ENCODE measurements at places on chromosomes 4 and X.
A peak's percentile ranks its signal among the peaks of the same experiment; 100 is the strongest.

DNA sequence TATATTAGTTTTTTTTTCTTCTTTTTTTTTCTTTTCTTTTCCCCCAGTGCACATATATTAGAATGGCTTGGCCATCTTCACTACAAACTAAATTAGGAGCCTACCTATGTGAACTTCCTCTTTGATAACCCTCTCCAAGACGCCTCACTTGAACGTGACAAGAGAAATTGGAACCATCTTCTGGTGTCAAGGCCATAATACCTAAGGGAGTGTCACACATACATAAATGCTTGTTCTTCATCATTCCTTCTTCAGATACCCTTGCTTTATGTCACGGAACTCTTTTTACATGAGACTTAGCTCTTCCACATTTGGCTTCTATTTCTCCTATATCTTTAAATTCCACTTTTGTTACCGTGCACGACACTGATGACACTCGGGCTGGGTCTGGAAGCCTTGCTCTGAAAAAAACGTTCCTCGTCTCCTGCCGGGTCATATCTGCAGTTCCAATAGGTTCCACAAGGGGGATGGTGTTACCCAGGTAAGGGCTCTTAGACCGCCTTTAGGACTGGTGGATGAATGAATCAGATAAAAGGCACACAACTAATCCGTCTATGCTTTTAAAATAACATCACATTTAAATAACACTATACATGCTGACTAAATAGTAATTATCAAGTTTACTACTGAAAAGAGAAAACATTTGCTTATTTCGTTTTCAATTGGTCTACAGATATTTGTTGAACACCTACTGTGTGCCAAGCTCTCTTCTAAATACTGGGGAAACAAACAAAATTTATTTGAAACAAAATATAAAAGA, 19.9 kb downstream of the DGAT2L6 start:
- DNase-seq = no peak

GRCh38 chrX:132071254-132071653, 48.2 kb downstream of the STK26 start:
- no peak for DNase-seq

DNA sequence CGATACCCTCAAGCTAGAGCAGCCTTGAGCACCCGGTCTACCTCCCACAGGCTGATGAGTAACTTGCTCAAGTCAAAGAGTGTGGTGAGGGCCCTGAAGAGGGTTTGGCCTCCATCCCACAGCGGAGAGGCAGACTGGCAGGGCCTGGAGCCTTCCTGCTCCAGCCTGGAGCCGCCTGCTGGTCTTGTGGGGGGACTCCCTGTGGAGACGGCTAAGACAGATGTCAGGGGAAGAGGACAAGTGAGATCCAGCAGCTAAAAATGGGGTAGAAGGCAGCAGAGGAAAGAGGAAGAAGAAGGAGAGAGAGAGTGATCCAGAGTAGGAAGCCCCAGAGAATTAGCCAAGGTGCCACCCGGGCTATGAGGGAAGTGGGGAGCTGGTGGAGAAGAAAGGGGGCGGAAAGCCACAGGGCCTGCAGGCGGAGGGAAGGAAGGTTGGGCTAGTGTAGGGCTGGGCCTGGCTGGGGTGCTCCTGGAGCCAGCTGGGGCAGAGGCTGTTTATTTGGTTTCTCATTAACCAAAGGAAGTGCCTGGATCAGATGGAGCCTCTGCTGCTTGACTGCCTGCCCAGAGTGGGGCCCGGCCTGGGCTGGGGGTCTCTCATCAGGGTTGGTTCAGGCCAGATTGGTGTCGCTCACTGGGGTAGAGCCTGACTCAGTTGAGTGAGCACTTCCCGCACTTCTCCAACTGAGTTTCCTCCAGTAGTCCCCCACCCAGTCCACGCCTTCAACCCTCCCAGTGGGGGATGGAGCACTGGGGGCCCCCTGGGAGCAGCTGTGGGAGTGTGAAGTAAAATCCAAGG, 14.2 kb downstream of the EFNB1 start:
- DNase-seq = no peak

GRCh38 chr4:2361366-2362265, 56.8 kb downstream of the ZFYVE28 start:
- DNase-seq = no peak

- DNase-seq = no peak
Observed at GRCh38 chrX:136273986-136274385, 22.8 kb upstream of the MAP7D3 start.

DNA sequence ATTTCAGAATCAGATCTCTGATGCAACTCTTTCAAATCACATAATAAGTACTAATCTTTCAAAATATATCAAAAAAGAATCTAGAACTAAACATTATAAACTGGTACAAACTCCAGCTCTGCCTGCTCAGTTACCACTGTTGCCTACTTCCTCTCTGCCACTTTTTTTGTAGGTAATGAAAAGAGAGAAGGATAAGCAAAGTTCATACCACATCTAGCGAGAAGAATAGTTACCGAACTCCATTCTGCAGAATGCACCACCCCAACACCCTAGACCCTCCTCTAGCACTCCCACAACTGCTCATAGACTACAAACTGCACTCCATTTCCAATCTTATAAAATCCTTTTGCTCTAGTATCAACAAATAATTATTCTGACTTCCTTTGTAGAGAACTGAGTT, 19.7 kb upstream of the LRBA start:
- no peak for DNase-seq

GRCh38 chrX:150038986-150039599, 100.8 kb upstream of the EOLA2 start:
- no peak for DNase-seq

- DNase-seq = no peak
Observed at GRCh38 chr4:15402974-15403373, 24.9 kb upstream of the C1QTNF7 start.

DNA sequence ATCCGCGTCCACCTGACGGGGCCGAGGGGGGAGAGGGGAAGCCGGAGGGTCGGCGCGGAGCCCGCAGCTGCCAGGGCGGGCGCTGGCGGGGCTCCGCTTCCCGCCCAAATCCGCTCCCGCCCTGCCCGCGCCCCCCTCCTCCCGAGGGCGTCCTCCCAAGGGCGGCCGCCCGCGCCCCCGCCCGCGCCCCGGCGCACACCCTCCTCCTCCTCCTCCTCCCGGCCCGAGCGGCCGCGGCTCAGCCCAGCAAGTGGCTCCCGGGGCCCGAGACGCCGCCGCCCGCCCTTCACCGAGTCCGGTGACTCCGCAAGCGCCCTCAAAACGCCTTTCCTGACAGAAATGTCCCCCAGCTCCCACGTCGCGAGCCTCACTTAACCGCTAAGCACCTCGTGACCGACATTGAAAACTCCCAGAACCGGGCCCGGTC, 487 bp downstream of the HMGB2 start:
- DNase-seq = peak; percentile 22

DNA sequence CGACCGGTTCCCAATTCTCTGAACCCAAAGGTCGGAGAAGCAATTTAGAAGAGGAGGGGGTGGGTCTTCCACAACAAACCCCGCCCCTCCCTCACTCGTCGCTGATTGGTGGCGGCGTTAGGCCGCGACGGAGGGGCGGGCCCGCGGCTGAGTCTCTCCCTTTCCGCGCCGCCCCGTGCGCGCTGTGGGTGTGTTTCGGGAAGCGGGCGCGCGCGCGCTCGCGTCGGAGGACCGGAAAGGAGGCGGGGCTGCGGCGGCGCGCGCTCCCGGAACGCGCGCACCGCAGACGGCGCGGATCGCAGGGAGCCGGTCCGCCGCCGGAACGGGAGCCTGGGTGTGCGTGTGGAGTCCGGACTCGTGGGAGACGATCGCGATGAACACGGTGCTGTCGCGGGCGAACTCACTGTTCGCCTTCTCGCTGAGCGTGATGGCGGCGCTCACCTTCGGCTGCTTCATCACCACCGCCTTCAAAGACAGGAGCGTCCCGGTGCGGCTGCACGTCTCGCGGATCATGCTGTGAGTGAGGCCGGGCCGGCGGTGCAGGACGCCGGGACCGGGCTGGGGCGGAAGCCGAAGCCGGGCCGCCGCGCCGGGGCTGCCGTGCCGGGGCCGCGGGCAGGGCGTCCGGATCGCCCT, at the start of gene SPCS3:
Gene SPCS3, plus strand, starts transcription at position 263 of the 636 bp plus-strand sequence. Its CDS starts 111 bp downstream, at position 374.
- peak; percentile 73 for DNase-seq

GRCh38 chrX:54980334-54980733, 13.7 kb downstream of the PFKFB1 start:
- DNase-seq = no peak

DNA sequence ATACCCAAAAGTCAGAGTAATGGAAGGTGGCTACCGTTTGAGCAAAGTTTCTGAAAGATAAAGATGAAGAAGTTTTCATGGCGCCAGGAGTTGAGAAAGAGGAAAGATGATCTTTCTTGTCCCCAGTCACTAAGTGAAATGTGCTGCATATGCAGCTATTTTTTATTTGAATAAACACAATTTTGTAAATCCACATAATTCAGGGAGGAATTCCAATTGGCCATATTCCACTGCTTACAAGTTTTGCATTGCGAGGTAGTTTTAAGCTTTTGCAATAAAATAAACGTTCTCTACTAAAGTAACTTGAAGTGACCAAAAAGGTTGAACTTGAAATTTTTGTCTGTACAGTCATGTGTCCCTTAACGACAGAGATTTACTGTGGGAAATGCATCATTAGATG, 139.3 kb upstream of the VCX2 start:
- DNase-seq = no peak

GRCh38 chr4:46270986-46271596, 118.8 kb downstream of the GABRA2 start:
- DNase-seq = no peak

DNA sequence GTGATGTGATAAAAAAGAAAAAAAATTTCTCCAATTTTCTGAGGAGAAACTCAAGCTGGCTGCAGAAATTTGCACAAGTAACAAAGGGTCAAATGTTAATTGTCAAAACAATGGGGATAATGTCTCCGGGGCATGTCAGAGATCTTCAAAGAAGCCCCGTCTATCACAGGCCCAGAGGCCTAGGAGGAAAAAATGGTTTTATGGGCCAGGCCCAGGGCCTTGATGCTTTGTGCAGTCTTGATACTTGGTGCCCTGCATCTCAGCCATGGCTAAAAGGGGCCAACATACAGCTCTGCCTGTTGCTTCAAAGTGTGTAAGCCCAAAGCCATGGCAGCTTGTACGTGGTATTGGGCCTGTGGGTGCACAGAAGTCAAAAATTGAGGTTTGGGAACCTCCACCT, 961.0 kb downstream of the FAM133A start:
- no peak for DNase-seq

GRCh38 chr4:6474053-6474568, 1.7 kb upstream of the PPP2R2C start:
- no peak for DNase-seq

DNA sequence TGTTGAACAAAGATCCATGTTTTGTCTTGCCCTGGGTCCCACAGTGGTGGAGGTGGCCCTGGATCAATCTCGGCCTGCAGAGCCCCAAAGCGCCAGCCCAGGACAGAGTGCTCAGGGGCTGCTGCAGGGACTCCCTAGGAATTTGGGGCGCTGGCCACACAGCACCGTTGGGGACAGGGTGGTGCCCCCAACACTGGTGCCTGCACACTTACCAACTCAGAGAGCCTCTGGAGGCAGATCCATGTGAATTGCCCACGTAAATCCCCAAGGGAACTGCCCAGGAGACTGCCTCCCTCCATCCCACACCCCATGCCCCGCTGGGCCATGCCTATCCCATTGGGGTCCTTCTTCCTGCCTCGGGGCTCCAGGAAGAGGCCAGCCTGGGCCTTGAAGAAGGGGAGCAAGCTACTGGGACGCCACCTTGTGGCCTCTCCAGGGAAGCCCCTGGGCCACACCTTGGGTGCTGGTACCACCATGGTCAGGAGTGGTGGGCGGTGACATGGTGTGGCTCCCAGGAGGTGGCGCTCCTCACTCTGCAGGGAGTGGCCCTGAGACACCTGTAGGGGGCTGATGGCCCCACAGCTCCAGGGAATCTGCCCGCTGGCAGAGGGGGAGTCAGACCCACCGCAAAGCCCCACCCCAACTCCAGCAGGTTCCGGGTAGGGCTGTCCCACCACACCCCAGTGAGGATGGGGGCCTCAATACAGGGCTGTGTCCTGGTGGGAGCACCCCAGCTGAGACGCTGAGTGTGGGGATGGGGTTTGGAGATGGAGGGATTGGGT, 22.8 kb downstream of the CFAP99 start:
- DNase-seq = peak; percentile 97

DNA sequence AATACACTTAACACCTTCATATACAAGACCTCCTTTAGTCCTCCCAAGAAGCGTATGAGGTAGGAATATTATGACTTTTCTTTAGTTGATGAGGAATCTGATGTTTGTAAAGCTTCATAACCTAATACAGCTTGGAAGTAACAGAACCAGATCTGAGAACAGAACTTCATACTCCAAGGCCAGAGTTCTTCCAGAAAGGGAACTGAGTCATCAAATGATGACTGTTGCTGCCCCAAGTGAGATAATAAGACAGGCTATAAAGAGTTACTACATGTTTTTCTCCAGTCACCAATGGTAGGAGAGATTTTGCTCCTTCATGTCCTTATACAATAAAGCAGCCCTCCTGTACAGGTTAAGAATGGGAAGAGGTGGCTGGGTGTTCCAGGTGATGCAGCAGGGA, 74.3 kb upstream of the ANXA3 start:
- DNase-seq = no peak

GRCh38 chrX:81259714-81260395, 58.0 kb downstream of the SH3BGRL start:
- no peak for DNase-seq

- DNase-seq = no peak
Observed at GRCh38 chr4:6342530-6343293, 73.1 kb downstream of the WFS1 start.

DNA sequence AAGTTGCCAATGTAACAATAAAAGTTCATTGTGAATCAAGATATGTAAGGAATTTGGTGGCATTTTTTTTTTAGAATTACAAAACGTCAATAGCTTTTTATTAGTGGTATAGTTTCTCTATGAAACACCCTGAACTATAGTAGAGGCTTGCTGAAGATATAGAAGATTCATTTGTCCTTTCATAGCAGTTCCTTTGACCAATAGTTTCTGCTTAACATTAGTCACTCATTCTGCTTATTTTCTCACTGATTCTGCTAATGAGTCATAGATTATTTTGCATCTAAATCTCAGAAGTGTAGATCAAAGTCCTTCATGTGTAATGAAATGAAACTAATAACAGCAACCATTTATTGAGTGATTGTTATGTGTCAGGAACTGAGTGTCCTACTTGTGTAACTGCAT, 205.0 kb upstream of the TET2 start:
- DNase-seq = no peak

GRCh38 chr4:185143601-185143969, 519 bp downstream of the SLC25A4 start:
- no peak for DNase-seq

GRCh38 chr4:88600176-88600838, 8.0 kb downstream of the HERC3 start:
- DNase-seq = no peak

GRCh38 chr4:55343887-55344286, 2.2 kb upstream of the SRD5A3 start:
- DNase-seq = no peak

DNA sequence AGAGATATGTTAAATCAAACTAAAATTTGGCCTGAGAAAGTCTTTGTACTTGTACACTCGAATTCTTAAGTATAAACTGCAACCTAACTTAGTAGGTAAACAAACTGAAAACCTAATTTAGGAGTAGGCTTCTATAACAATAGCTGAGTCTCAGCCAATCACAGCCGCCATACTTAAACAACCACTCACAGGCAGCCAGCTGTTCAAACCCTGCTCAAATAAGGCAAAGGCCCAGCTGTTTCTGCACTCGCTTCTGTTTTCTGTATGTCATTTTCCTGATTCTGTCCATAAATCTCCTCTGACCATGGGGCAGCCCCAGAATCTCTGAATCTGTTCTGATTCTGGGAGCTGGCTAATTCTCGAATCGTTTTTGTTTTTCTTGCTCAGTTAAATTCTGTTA, 7.8 kb upstream of the PLS3 start:
- DNase-seq = no peak

Measured in GM12892 (cell line).